ENCODE measurements at places on chromosomes 2 and 18.

DNA sequence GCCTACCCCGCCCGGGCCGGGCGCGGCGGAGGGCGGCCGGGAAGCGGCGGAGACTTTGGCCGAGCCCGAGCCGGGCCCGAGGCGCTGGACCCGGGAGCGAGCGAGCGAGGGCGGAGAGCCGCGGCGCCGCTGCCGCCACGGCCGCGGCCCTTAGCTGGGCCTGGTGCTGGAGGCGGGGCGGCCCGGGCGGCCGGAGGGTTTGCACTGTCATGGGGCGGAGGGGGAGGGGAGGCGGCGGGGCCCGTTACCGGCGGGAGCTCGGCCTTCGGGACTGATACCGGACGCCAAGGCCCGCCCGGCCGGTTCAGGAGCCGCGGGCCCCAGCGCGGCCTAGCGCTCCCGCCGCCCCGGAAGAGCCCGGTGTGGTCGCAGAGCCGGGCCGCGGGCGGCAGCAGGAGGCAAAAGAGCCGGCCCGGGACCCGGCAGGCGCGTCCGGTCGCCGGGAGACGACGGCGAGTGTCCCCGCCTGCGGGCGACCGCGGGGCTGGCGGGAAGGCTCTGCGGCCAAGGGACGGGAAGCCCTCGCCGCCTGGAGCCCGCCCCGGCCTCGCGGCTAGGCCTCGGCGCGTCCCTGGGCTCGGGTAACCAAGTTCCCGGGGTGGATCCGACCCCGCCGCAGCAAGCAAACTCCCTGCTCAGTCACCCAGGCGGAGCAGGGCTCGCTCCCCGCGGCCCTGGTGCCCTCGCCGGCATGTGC lies 697 bp downstream of the KCMF1 start:
- DNase-seq, result peak; percentile 34

GRCh38 chr18:24446953-24447538 lies 13.4 kb upstream of the HRH4 start:
- DNase-seq, result no peak

DNA sequence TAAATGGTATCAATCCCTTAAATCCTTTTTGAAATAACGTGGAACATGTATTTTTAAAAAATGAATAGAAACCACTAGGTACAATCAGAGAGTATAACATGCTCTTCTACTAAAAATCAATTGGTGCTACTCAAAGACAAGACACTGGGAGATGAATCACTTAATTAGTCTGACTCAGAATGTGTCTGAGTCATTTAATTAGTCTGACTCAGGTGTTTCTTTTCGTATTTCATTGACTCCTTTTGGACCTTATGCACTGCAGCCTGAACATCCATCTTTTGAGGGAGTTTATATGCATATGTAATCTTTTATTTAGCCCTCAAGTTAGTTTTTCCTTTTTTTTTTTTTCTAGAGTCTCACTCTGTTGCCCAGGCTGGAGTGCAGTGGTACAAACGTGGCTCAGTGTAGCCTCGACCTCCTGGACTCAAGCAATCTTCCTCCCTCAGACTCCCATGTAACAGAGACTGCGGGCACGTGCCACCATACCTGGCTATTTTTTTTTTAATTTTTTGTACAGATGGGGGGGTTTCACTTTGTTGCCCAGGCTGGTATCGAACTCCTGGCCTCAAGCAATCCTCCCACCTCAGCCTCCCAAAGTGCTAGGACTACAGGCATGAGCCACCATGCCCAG lies 26.5 kb downstream of the PPP4R3B start:
- DNase-seq, result no peak

GRCh38 chr2:70090706-70091334 lies 3.5 kb downstream of the PCBP1 start:
- no peak for DNase-seq

- DNase-seq, result no peak
These were observed 13.0 kb upstream of the LAPTM4A start for GRCh38 chr2:20064421-20064820.
